Activated CD8-positive, alpha-beta memory T cell treated with anti-CD3 and anti-CD28 coated beads for 36 hours (primary cell): ENCODE measurements at places on chromosomes 4 and X. TPM values are rescaled to one million over a fixed set of nuclear protein-coding genes. Genes with fewer than 3 reads are reported as not detected.

The USP26 gene
- total RNA-seq: not detected

The SCD5 gene
- total RNA-seq: 7.0 TPM

The BEX3 gene
- total RNA-seq: 11.7 TPM

The TRIM61 gene
- total RNA-seq: 2.4 TPM

The BEND4 gene
- 5.0 TPM for total RNA-seq

The AFAP1 gene
- total RNA-seq: 18.7 TPM

The YY2 gene
- total RNA-seq: 2.1 TPM

The PLS3 gene
- total RNA-seq: 0.82 TPM

The FAT4 gene
- total RNA-seq: 0.02 TPM

The XPNPEP2 gene
- total RNA-seq: 0.23 TPM

The IL13RA1 gene
- total RNA-seq: not detected

The XAGE1A gene
- not detected for total RNA-seq

The SLC6A14 gene
- not detected for total RNA-seq

The AFF2 gene
- total RNA-seq: 0.78 TPM

The SMR3B gene
- total RNA-seq: not detected

The F11 gene
- total RNA-seq: not detected

The KDR gene
- not detected for total RNA-seq

The MTMR8 gene
- 3.9 TPM for total RNA-seq

The DCX gene
- not detected for total RNA-seq

The LCORL gene
- total RNA-seq: 7.7 TPM

The XG gene
- total RNA-seq: not detected

The CXCL10 gene
- 0.15 TPM for total RNA-seq
